Esophagus squamous epithelium (tissue), 5 donors: ENCODE measurements at places on chromosomes 1 and 21.

DNA sequence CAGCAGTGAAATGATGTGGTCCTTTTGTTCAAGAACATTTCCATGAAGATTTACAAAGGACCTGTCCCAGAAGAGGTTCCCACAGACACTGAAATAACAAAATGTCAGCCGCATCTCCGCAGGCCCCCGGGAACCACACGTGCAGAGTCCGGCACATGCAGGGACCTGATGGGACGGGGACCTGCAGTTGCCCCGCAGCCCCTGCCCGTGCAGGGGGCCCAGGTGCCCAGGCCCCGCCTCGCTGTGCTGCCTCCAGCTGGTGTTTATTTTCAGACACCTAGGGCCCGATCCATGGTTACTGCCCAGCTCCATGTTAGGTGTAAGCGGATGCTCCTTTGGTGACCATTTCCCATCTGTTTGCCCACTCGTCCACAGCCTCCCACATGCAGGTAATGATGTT lies 149.3 kb upstream of the ARHGEF16 start:
- no peak for DNase-seq

GRCh38 chr21:30340714-30341573 lies 3.5 kb upstream of the KRTAP27-1 start:
- DNase-seq, result no peak

DNA sequence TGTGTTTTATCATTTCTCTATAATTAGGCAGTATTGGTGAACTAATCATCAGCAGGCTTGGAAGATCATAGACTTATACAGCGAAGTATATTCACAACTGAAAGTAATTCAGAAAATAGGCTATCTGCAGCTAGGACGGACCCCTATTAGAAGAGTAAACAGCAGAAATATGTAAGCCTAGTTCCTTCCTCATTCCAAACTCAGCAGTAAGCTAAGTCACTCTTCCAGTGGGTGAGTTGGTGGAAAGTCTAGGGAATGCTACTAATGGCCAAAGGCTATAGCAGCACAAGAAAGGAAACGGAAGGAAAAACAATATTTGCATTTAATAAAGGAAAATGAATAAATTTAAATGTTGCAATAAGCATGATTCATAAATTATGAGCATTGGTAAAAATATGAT lies 918.1 kb upstream of the TMPRSS15 start:
- DNase-seq, result no peak

DNA sequence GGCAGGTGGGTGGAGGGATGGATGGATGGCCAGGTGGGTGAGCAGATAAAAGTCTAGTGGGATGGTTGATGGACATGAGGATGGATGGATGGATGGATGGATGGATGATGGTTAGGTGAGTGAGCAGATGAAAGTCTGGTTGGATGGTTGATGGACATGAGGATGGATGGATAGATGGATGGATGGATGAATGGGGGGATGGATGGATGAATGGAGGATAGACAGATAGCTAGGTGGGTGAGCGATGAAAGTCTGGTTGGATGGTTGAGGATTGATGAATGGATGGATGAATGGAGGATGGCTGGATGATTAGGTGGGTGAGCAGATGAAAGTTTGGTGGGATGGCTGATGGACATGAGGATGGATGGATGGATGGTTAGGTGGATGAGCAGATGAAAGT lies 9.0 kb upstream of the ARHGEF19 start:
- no peak for DNase-seq

- no peak for DNase-seq
Measured at GRCh38 chr1:198749279-198749678, 110.4 kb downstream of the PTPRC start.

DNA sequence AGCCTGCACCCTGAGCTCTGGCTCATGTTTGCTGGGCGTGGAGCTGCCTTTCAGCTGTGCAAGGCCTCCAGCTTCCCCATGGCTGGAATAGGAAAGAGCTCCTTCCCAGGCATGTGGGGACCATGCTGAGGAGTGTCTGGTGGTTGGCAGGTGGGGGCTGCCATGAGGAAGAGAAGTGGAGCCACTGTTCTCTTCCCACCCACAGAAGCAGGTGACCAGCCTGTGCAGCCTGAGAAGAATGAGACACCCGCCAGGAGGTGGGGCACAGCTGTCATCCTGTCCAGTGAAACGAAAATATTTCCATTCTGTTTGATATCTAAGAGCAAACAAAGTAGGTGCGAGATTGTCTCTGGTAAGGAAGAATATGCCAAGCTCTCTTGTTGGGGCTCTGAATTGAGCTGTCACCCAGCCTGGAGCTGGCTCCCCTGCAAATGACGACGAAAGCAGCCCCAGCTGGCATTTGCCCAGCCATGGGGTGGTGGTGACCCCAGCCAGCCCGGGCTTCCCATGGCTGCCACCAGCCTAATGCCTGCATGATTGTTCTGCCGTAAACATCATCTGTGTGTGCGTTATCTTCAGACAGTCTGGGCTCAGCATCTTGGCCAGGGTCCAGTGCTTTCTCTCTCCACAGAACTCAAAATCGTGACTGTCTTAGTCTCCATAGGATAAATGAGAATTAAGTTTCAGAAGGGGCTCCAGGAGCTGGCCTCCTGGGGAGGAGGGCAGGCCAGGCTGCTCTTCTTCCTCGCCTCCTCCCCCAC lies 429.8 kb upstream of the VAMP3 start:
- DNase-seq, result no peak

DNA sequence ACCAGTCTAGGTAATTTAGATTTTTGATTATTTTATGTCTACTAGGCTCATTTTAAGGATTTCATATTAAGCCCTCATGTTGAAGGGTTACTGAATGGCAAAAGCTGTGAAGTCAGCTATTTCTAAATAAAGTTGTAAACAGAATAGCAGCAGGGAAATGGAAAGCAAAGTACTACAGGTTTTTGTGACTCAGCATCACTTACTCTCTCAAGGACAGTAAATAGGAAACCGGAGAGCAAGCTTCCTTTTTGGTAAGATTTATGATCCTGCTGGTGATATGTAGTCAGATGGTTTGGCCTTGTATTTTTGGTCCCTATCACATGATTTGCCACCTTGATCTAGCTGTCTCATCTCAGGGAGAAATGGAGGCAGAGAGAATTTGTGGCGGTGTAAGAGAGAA lies 226.0 kb downstream of the RPS6KC1 start:
- no peak for DNase-seq

- no peak for DNase-seq
Measured at GRCh38 chr1:20063861-20064292, 6.1 kb upstream of the PLA2G5 start.

DNA sequence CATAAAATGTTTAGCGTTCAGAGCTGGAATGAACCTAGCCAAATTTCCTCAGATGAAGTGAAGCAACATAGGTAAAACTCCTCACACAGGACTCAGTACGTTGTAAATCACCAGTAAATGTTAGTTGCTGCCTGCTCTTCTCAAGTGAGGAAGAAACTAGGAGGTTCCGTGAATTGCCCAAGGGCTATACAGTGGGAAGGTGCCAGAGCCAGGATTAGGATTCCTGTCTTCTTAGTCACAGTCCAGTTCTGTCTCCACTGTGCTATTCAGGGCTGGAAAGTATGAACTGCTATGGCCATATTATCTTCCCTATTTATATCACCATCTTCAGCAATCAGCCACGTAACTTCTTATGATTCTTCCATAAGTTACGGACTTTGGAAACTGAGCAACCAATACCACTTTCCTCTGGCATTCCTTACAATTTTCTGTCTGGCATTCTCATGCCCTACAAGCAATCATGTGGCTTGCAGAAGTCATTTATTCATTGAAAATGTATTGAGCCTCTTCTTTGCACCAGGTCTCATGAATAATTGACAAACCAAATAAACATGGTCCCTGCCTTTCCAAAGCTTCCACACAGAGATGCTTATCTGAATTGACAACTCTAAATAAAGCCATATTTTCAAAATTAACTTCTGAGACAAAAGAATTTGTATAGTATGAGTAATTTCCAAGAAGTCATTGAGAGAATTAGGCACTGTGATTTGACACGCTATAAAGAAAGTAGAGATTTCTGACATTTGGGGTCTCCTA lies 271.6 kb upstream of the SGIP1 start:
- DNase-seq, result no peak

- DNase-seq, result no peak
Measured at GRCh38 chr21:39523399-39523798, 71.6 kb downstream of the SH3BGR start.

- no peak for DNase-seq
Measured at GRCh38 chr1:227234998-227235405, 83.3 kb downstream of the CDC42BPA start.

GRCh38 chr1:176566004-176566975 lies 103.3 kb downstream of the PAPPA2 start:
- no peak for DNase-seq

DNA sequence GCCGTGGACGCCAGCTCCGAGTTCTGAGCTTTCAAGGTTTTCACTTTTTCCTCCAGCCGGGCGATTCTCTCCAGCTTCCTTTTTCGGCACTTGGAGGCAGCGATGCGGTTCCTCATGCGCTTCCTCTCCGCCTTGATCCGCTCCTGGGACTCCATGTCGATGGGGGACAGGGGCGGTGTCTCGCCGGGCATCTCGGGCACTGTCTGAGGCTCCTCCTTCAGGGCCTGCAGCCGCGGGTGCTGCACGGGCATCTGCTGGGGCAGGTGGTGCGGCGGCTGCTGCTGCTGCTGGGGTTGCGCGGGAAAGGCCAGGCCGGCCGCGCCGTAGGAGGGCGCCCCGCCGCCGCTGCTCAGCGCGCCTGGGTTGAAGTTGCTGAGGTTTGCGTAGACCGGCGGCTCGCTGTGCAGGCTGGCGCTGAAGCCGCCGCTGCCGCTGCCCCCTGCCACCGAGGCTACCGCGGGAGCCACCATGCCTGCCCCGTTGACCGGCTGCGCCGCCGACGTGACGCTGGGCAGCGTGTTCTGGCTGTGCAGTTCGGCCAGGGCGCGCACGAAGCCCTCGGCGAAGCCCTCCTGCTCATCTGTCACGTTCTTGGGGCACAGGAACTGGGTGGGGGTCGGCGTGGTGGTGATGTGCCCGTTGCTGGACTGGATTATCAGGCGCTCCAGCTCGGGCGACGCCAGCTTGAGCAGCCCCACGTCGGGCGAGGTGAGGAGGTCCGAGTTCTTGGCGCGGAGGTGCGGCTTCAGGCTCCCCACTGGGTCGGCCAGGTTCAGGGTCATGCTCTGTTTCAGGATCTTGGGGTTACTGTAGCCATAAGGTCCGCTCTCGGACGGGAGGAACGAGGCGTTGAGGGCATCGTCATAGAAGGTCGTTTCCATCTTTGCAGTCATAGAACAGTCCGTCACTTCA lies 1.4 kb downstream of the JUN start:
- peak; percentile 31 for DNase-seq

- no peak for DNase-seq
Measured at GRCh38 chr21:17101696-17102095, 411.1 kb upstream of the CXADR start.

- DNase-seq, result no peak
Measured at GRCh38 chr1:109383087-109383779, 14.5 kb downstream of the SORT1 start.

DNA sequence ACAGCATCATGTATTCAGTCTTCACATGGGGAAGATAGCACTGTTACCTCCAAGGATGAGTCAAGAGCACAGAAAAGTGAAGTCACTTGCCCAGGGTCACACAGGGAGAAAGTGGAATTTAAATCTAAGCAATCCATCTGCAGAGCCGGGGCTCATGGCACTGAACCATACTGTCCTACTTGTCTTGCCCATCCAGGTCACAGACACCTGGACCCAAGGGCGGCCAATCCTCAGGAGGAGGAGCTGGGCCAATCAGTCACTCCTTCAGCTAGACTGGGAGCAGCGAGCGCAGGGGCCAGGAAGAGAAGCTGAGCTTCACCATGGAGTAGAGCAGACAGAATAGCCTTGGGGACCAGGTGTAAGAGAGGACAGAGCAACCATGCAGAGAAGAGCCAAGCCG lies 9.2 kb upstream of the GJB5 start:
- DNase-seq, result no peak

DNA sequence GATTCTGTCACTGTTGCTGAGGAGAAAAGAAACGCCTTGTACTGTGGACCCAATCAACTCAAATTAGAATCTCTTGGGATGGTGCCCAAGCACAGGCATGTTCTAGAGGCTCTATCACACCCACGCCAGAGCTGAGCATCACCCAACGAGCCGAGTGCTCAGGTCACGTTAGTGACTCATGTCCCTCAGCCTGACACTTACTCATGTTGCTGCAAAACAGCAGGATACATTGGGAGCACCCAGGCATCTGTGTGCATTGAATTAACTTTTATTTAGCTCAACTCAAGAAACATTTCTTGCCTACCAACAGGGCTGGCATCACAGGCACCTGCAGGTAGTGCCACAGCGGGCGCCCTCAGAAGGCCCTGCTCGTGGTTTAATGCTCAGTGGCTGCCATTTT lies 149.8 kb downstream of the ETS2 start:
- DNase-seq, result no peak

DNA sequence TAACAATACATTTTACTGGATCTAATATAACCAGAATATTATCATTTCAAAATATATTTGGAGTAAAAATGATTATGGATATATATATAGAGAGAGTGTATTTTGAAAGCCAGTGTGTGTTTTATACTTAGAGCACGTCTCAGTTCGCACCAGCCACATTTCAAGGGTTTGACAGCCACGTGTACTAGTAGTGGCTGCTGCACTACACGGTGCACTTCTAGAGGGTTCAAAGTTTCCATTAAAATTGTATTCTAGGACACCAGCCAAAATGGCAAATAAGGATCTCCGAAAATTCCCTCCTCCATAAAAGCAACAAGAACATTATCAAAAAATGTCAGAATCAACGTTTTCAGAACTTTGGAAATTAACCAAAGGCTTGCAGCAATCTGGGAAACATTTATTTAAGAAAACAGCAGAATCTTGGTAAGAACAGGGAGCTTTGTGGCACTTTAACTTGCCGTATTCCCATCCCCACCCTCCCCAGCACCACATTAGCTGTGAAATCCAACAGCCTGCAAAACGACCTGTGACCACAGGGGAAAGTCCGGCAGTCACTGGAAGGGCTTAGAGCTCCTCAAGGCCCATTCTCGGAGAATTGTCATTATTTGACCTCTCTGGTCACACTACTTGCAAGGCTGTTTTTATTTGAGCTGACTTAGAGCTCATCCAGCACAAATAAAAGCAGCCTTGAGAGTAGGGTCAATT lies 33.5 kb upstream of the MRPS6 start:
- DNase-seq, result no peak

- no peak for DNase-seq
Measured at GRCh38 chr1:223223091-223223995, 80.3 kb upstream of the TLR5 start.

GRCh38 chr1:50877641-50878040 lies 82.4 kb downstream of the FAF1 start:
- no peak for DNase-seq
